NCI-H1105 treated with DMSO at 0.1 percent for 48 hours (cell line): ENCODE measurements at places on chromosomes 3 and 15.

- no peak for DNase-seq
Measured at GRCh38 chr3:10925436-10926255, 66.9 kb upstream of the SLC6A1 start.

- DNase-seq = no peak
Measured at GRCh38 chr3:16512435-16513140, 911 bp downstream of the RFTN1 start.

DNA sequence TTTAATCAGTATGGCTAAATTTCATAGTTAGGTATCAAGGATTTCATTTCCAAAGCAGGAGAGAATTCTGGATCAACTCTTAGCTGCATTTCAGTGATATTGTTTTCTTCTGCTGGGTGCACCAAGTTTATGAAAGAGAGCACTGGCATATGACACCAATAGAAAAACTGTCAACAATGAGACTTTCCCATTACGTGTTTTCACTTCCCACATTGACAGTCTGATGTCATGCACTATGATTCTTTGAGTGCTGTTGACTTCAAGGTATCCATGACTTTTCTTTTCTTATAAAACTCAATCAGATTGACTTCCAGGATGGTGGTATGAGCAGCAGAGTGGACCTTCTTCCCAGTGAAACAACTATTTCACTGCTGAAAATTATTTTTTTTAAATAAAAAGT lies 476.1 kb downstream of the EDEM1 start:
- no peak for DNase-seq

DNA sequence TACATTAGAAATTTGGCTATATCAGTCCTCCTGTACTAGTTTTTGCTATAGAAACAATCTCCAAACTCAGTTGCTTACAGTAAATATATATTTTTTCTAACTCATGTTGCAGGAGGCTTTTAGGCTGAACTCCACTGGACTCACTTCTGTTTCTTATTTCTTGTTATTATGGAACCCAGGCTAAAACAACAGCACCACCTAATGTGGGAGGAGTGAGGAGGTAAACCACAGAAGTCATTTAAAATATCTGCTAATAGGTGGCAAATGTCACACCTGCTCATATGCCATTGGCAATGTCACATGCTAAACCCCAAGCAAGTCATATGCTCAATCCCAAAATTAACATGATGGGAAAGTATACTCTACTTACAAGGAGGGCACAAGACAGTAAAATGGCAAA lies 462.2 kb downstream of the PLOD2 start:
- DNase-seq = no peak

GRCh38 chr15:33007303-33007855 lies 187.1 kb downstream of the FMN1 start:
- no peak for DNase-seq

DNA sequence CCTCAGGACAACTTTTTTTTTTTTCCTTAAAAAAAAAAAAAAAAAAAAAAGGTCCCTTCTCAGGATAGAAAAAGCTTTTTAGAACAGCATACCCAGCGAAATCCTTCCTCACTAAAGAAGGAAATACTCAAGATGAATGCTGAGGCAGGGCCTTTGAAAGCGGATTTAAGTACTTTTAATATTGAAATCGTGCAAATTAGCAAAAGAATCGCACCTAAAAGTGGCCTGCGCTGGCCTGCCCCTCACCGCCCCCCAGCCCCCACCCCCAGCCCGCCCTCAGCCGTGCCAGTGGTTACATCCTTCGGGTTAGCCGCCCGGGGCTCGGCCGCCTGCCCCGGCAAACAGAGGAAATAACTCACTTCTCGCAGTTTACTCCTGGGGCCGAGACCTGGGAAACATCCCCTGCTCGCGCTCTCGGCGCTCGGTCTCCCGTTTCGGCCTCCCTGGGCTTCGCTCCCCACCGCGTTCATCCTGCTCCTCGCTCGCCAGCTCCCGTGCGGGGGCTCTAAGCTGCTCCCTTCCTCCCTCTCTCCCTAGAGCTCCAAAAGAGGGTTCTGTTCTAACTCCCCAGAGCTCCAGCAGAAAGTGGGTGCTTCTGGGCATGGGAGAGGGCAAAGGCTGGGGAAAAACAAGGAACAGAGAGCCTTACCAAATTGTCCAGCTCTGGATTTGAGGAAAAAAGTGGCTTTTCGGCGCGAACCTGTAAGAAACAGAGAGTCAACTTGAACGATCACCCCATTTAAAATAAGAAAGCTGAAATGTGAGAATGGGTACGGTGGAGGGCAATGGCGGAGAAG lies 5.2 kb downstream of the MEIS2 start:
- DNase-seq = no peak

DNA sequence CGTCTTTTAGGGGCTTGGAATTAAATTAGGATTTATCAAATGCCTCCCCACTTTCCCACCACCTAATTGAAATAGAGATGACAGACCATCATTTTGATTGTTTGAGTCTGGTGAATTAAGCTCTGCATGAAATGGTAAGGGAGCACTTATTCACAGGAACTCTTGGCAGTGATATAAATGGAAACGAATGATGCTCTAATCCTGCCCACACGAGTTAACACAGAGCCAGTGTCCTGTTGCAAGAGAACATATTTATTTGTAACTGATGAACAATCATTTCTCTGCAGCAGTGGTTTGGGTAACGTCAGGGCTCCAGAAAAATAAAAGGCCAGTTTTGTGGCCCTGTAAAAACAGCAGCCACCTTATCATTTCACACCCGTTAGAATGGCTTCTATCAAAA lies 163.3 kb downstream of the FEZF2 start:
- DNase-seq = no peak

GRCh38 chr3:123679712-123680386 lies 95.0 kb upstream of the HACD2 start:
- no peak for DNase-seq

GRCh38 chr3:66393333-66394005 lies 107.4 kb downstream of the LRIG1 start:
- no peak for DNase-seq

GRCh38 chr3:49619649-49620048 lies 54.5 kb upstream of the APEH start:
- DNase-seq = no peak

DNA sequence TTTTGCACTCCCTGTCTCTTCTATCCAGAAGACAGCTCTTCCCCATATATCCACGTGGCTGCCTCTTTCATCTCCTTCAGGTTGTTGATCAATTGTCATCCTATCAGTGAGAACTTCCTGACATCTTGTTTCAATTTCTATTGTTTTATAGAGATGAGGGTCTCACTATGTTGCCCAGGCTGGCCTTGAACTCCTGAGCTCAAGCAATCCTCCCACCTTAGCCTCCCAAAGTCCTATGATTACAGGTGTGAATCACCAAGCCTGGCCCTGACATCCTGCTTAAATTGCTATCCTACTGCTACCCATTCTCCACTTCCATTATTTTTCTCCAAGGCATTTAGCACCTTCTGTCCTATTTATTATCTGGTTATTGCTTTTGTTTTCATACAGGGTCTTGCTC lies 44.9 kb upstream of the IREB2 start:
- no peak for DNase-seq

- no peak for DNase-seq
Measured at GRCh38 chr3:58326267-58326900, 6.3 kb upstream of the PXK start.

GRCh38 chr3:58260261-58260731 lies 22.7 kb downstream of the ABHD6 start:
- DNase-seq = no peak

DNA sequence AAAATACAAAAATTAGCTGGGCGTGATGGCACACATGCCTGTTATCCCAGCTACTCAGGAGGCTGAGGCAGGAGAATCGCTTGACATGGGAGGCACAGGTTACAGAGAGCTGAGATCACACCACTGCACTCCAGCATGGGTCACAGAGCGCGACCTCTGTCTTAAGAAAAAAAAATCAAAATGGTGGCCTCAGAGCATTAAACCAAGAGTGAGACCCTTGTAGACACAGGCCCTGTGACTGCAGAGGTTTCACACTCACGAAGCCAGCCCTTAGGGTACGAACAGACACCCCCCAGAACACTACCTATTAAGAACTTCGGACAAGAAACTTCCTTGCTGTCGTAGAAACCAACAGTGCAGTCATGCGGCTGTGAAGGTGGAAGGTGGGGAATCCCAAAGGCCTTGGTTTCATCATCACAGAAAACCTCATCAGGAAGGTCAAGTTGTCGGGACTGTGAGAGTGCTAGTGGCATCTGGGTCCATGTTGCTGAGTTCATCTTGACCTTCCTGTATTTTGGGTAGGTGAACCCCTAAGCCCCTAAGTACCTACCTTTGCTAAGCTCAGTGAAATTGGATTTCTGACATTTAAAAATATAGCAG lies 4.8 kb upstream of the PDE8A start:
- no peak for DNase-seq

GRCh38 chr3:34012102-34012461 lies 213.7 kb downstream of the PDCD6IP start:
- no peak for DNase-seq

- no peak for DNase-seq
Measured at GRCh38 chr3:53142986-53143385, 12.8 kb upstream of the RFT1 start.

GRCh38 chr3:156952011-156952410 lies 125.9 kb downstream of the LEKR1 start:
- no peak for DNase-seq

- no peak for DNase-seq
Measured at GRCh38 chr15:76339305-76340197, 3.0 kb downstream of the ISL2 start.

DNA sequence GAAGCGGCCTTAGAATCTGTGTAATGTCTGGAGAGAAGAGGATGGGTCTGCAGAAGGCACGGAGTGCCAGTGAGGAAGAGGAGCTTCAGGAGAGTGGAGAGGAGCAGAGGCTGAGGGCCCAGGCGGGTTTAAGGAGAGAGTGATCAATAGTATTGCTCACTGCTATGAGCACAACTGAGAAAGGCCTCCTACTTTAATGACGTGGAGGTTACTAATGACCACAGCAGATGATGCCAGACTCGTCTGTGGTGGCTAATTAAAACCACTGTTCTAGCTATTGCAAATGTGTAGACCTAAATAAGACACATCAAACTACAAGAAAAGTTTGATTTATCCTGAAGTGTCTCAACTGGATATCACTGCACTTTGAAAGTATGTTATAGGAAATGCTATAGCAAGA lies 33.2 kb downstream of the MTMR10 start:
- DNase-seq = no peak

GRCh38 chr3:57158325-57158724 lies 6.8 kb downstream of the IL17RD start:
- DNase-seq = no peak

DNA sequence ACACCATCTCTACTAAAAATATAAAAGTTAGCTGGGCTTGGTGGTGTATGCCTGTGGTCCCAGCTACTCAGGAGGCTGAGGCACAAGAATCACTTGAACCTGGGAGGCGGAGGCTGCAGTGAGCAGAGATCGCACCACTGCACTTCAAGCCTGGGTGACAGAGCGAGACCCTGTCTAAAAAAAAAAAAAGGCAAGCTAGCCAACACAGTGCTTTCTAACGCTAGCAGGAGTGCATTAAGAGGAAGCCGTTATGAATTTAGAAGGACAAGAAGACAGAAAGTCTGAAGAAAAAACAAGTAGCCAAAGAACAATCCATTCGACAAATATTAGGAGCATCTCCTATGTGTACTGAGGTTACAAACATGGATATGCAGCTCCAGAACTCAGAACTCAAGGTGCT lies 28.6 kb downstream of the BHLHE40 start:
- DNase-seq = no peak

DNA sequence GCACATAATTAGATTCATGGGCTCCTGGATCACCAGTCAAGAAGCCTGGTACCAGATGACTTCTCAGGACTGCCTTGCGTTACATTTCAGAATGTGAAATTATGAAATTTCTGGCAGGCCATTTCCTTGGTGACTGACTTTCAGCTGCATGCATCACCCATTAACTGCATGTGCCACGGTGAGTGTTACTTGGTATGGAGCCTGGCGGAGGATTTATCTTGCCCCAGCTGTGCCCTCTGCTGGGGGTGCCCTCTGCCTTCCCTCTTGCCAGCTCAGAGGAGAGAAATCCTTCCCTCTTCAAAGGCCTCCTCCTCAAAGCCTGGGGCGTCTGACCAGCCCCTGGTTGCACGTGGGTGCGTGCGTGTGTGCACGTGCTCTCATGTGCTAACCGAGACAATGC lies 57.7 kb upstream of the CTSH start:
- no peak for DNase-seq

- no peak for DNase-seq
Measured at GRCh38 chr15:85331655-85332285, 48.6 kb upstream of the AKAP13 start.

- DNase-seq = no peak
Measured at GRCh38 chr3:50267280-50267913, 1.6 kb upstream of the SEMA3B start.
